Breast epithelium (tissue), 4 donors: ENCODE measurements at places on chromosomes 5 and 9.
A peak's percentile ranks its signal among the peaks of the same experiment; 100 is the strongest.

GRCh38 chr5:164210491-164210890, 705.1 kb downstream of the MAT2B start:
- no peaks in the 10 kb centered on the region for H3K4me1 ChIP-seq
- H3K36me3 ChIP-seq, result no peaks in the 10 kb centered on the region
- no peak for DNase-seq
- H3K4me3 ChIP-seq, result no peak overlapping the region
- H3K27ac ChIP-seq, result no peak overlapping the region

GRCh38 chr9:79973627-79974026, 401.9 kb downstream of the TLE4 start:
- H3K27ac ChIP-seq, result no peak overlapping the region
- H3K4me3 ChIP-seq, result no peak overlapping the region
- DNase-seq, result no peak
- H3K36me3 ChIP-seq, result no peaks in the 10 kb centered on the region

DNA sequence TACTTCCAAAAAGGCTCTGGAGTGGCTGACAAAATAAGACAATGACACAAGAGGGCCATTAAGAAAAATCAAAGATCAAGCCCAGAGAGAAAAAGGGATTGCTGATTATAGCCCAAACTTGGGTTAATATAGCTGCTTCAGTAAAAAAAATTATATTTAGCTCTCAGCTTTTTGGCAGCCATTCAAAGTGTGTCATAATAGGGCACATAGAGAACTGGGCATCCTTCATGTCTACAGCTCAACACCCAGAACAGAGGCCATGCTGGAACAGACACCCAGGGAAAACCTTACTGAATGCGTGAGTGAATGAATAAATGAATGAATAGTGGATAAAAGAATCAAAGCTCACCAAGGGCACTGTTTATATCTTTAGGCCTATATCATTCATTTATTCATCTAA, 110.1 kb downstream of the SLIT3 start:
- H3K27me3 ChIP-seq, result no peaks in the 10 kb centered on the region
- H3K27ac ChIP-seq, result no peak overlapping the region
- DNase-seq, result no peak
- no peaks in the 10 kb centered on the region for H3K4me1 ChIP-seq
- H3K4me3 ChIP-seq, result no peak overlapping the region

- H3K27me3 ChIP-seq, result no peaks in the 10 kb centered on the region
- no peak overlapping the region for H3K27ac ChIP-seq
Measured at GRCh38 chr9:91035825-91036208, 234.2 kb downstream of the SYK start.

DNA sequence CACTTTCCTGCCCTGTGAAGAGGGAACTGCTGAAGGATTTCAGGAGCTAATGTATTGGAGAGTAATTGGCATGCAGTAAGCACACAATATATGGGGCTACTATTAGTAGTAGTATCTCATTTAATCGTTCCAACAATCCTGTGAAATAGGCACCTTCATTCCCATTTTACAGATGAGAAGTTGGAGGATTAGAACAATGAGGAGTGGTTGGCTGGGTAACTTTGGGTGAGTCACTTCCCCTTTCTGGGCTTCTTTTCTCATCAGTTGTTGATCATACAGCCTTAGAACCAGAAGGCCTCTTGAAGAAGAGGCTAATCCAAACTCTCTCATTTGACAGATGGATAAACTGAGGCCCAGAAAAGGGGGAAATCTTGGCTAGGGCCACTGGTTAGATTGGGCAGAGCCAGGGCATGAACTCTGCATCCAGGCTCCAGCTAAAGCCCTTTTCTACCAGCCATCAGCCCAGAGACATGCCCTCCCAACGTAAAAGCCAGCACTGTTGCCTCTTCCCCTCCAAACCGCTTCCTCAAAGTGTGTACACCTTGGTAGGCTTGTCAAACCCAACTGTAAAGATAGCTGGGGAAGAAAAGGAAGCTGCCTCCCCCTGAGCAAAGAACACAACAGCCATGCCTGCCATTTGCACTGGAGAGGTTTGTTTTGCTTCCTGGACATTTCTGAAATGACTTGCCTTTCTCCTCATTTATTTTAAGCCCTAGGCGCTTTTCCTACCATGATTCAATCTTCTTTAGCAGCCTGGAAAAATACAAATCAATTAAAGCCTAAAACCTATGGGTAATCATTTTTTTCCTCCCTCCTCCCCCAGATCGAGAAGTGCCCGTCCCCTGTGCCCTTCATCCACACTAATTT, 992 bp downstream of the SPACA9 start:
- DNase-seq, result no peak
- peaks cover 3% of the 10 kb centered on the region for H3K4me1 ChIP-seq
- no peaks in the 10 kb centered on the region for H3K27me3 ChIP-seq
- H3K4me3 ChIP-seq, result no peak overlapping the region

- H3K4me1 ChIP-seq, result no peaks in the 10 kb centered on the region
- H3K27me3 ChIP-seq, result no peaks in the 10 kb centered on the region
- H3K27ac ChIP-seq, result no peak overlapping the region
- DNase-seq, result no peak
Measured at GRCh38 chr9:130549093-130549735, 30.2 kb upstream of the FUBP3 start.

DNA sequence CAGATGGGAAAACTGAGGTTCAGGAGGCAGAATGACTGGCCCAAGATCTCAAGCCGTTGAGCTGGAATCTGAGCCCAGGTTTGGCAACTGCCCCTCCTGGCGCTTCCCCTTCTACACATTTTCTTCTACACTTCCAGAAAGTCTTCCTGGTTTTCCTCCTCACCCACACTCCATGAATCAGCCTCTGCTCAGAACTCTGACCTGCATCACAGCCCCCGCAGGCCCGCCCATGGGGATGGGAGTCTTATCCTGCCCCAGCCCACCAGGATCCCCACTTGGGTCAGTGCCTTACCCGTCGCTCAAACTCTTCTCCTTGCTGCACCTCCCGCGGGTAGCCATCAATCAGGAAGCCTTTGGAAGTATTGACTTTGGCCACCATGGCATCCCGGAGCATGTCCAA, 5.9 kb downstream of the AK1 start:
- no peak for DNase-seq
- no peak overlapping the region for H3K4me3 ChIP-seq
- no peaks in the 10 kb centered on the region for H3K36me3 ChIP-seq

DNA sequence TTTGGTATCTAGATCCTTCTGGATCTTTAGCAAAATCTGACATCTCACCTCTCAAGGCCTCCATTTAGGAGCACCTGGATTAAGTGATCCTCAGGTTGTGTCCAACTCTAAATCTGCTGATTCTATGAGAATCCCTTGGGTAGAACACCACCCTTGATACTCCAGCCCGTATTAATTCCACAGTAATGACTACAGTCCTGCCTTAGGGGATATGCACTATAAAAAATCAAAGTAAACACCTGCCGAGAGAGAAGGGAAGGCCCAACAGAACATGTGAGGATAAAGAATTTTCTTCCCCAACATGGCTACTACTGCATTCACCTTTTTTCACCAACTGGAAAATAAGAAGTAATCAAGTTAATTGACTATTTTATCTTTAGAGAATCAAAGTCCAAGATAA, 27.6 kb downstream of the DAP start:
- no peak for DNase-seq
- no peaks in the 10 kb centered on the region for H3K27me3 ChIP-seq
- H3K27ac ChIP-seq, result no peak overlapping the region
- no peaks in the 10 kb centered on the region for H3K36me3 ChIP-seq
- H3K4me1 ChIP-seq, result no peaks in the 10 kb centered on the region

DNA sequence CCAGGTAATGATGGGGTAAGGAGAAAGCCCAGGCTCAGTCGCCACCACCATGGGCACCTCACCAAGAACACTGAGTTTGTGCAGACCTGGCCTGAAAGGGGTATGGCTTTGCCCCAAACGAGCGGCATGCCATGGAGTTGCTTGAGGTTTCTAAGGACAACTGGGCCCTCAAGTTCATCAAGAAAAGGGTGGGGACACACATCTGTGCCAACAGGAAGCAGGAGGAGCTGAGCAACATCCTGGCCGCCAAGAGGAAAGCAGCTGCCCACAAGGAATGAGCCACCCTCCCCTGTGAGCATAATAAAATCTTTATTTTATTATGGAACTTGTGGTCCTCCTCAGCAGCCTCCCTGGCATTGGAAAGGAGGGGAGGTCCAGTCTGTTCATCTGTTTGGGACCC, 23.8 kb downstream of the CD14 start:
- H3K27me3 ChIP-seq, result no peaks in the 10 kb centered on the region
- peak overlapping the region; percentile 50 for H3K27ac ChIP-seq
- H3K36me3 ChIP-seq, result no peaks in the 10 kb centered on the region
- no peak overlapping the region for H3K4me3 ChIP-seq

DNA sequence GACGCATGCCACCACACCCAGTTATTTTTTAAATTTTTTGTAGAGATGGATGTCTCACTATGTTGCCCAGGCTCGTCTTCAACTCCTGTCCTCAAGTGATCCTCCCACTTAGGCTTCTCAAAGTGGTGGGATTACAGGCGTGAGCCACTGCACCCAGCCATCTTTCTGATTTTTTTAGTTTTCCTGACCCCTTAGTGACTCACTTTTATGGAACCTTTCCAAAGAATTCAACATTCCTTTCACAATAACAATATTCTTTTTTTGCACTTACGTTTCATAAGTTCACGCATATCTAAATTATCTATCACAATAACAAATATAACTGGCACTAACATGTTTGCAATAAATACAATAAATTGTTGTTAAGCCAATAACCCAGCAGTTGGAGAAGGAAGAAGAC, 8.5 kb downstream of the ELOVL7 start:
- H3K36me3 ChIP-seq, result no peaks in the 10 kb centered on the region
- H3K27me3 ChIP-seq, result no peaks in the 10 kb centered on the region
- no peak for DNase-seq
- H3K4me3 ChIP-seq, result no peak overlapping the region
- no peak overlapping the region for H3K27ac ChIP-seq
- no peaks in the 10 kb centered on the region for H3K4me1 ChIP-seq
